Renal cortical epithelial cell (primary cell): ENCODE measurements at places on chromosomes 5 and 9. TPM values are rescaled to one million over a fixed set of nuclear protein-coding genes. Genes with fewer than 3 reads are reported as not detected.

IDNK gene
- 4.6 and 11.5 TPM in 2 replicates for total RNA-seq

CDH10 gene
- 0.05 TPM in 1 of 2 replicates, not detected in the other for total RNA-seq

FOXD4L4 gene
- 0.20 TPM in 1 of 2 replicates, not detected in the other for total RNA-seq

SLC6A3 gene
- total RNA-seq = not detected in 2 replicates

NR2F1 gene
- total RNA-seq = 0.35 and 3.4 TPM in 2 replicates
